Cardiac ventricle fibroblast (primary cell): ENCODE measurements at places on chromosomes 1 and 21. TPM values are rescaled to one million over a fixed set of nuclear protein-coding genes. Genes with fewer than 3 reads are reported as not detected.

The C1orf198 gene
- 63.2 and 66.9 TPM in 2 replicates for total RNA-seq

The IGSF21 gene
- total RNA-seq: not detected in 2 replicates

The ITGB2 gene
- not detected in 2 replicates for total RNA-seq

The PLPP3 gene
- total RNA-seq: 161 and 178 TPM in 2 replicates

The RORC gene
- not detected in 2 replicates for total RNA-seq

The ID3 gene
- total RNA-seq: 148 and 174 TPM in 2 replicates

The TAL1 gene
- total RNA-seq: 0.10 and 0.25 TPM in 2 replicates

The NID1 gene
- total RNA-seq: 675 and 721 TPM in 2 replicates

The SYCP1 gene
- total RNA-seq: not detected in 2 replicates

The LRRC38 gene
- total RNA-seq: not detected in 2 replicates

The OR6K3 gene
- not detected in 2 replicates for total RNA-seq

The RGS8 gene
- not detected in 2 replicates for total RNA-seq

The LCE3E gene
- not detected in 2 replicates for total RNA-seq

The ZNHIT6 gene
- 9.6 and 13.1 TPM in 2 replicates for total RNA-seq

The CYP4A11 gene
- total RNA-seq: 0.19 TPM in 1 of 2 replicates, not detected in the other

The SLC45A1 gene
- total RNA-seq: 4.8 and 10.3 TPM in 2 replicates

The SPRR3 gene
- total RNA-seq: not detected in 2 replicates

The TM2D1 gene
- total RNA-seq: 43.5 and 53.9 TPM in 2 replicates

The CACNA1S gene
- not detected in 2 replicates for total RNA-seq

The SLAMF9 gene
- not detected in 2 replicates for total RNA-seq

The SPRR1A gene
- total RNA-seq: not detected in 2 replicates

The CYYR1 gene
- 0.12 and 0.83 TPM in 2 replicates for total RNA-seq

The CFHR2 gene
- total RNA-seq: not detected in 2 replicates

The OR2T34 gene
- not detected in 2 replicates for total RNA-seq

The FLG gene
- not detected in 2 replicates for total RNA-seq

The STYXL2 gene
- total RNA-seq: not detected in 2 replicates

The RCC2 gene
- 27.2 and 30.6 TPM in 2 replicates for total RNA-seq

The RYR2 gene
- total RNA-seq: 0.25 and 2.3 TPM in 2 replicates

The ATP1A4 gene
- not detected in 2 replicates for total RNA-seq

The MAEL gene
- 0.64 TPM in 1 of 2 replicates, not detected in the other for total RNA-seq

The GIPC2 gene
- total RNA-seq: 0.12 and 0.44 TPM in 2 replicates

The RRP15 gene
- total RNA-seq: 2.0 and 2.1 TPM in 2 replicates

The NR5A2 gene
- total RNA-seq: 0.25 and 0.44 TPM in 2 replicates

The VAV3 gene
- total RNA-seq: 1.4 and 3.7 TPM in 2 replicates

The EVI5 gene
- 30.0 and 41.4 TPM in 2 replicates for total RNA-seq

The TCHHL1 gene
- total RNA-seq: not detected in 2 replicates

The GOLT1A gene
- not detected in 2 replicates for total RNA-seq

The CASZ1 gene
- 0.31 TPM in 1 of 2 replicates, not detected in the other for total RNA-seq

The RAB25 gene
- not detected in 2 replicates for total RNA-seq
